ENCODE measurements at places on chromosomes 13 and 19. TPM values are rescaled to one million over a fixed set of nuclear protein-coding genes. Genes with fewer than 3 reads are reported as not detected.

Gene UBE2L5
- total RNA-seq = not detected

- DNase-seq = no peak
Measured at GRCh38 chr13:84574851-84575250, 692.6 kb upstream of the SLITRK1 start.

- DNase-seq = no peak
Measured at GRCh38 chr19:17128820-17129219, 53.2 kb downstream of the MYO9B start.

DNA sequence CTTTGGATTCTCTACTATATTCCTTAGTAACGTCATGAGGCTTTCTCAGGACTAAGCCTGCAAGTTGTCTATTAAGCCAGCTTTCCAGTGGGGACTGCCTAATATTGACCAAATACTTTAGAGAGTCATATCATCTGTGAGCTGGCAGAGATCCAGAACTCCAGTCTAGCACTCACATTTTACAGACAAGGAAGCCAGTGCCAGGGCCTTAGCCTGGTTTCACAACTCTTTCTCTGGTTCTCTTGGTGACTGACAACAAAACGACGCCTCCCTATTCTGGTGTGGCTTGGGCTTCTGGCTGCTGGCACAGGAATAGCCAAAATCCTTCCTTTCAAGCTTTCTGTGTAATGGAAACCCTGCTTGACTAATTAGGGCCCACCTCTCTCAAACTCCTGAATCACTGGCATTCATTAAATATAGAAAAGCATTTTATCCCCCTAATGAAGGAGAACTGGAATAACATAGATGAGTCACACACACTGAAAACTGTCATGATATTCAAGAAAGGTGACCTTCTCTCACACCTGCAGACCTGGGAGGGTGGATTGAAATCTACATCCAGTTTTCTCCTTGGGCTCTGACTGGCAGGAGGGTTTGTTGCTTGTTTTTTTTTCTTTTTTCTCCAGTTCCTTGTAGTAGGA lies 75.2 kb upstream of the UBL3 start:
- DNase-seq = peak; percentile 89

Gene FPR1
- total RNA-seq = 4.3 TPM

DNA sequence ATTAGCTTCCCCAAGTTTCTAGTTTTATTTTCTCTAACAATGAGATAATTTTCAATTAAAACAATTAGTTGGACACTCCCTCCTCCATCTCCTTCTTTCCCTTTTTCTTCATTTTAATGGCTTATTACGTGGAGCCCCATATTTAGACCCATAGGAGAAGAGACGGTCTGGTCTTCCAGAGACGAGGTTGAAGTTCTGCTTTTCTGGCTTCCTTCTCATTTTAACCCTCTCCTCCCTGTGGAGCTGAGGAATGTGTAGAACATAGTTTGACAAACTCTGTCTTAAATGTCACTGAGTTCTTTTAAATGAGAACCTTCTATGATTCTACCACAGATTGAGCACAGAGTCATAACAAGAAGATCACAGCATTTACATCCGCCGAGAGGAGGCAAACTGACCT lies 86.8 kb downstream of the EDNRB start:
- DNase-seq = no peak

DNA sequence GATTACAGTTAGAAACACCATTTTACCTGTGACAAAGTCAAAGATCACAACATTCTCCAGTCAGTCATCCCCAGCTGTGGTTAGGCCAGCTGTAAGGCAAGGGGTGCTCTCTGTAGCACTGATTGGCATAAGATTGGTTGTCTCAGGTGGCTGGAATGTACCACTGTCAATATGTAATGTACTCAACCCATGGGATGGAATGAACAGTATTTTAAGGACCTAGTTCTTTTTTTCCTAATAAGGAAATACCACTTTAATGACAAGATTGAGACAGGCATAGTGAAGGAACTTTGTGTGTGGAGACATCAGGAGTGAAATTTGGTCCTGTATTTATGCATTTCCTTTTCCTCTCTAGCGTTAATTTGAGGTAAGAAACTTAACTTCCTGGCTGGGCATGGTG lies 310.7 kb downstream of the ITGBL1 start:
- DNase-seq = no peak

- no peak for DNase-seq
Measured at GRCh38 chr13:38365661-38366060, 16.0 kb downstream of the UFM1 start.

Gene ELANE
- total RNA-seq = 0.81 TPM

DNA sequence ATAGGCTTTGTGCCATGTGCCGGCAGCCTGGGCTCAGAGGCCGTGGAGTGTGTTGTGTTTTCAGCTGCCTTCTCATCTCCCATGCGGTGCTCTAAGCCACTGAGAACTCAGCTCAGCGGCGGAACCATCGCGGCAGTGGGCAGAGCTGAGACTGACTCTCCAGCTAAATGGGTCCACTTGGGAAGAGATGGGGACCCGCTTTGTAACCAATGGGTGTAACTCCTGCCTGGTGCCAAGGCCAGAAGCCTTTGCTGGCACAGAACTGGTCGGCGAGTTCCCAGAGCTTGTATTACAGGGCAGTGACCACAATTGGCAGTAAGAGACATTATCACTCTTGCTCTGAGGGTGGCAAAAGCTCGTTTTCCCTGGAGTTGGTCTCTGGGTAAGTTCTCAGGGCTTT lies 183.0 kb downstream of the STK24 start:
- no peak for DNase-seq

GRCh38 chr13:79973533-79973963 lies 367.4 kb downstream of the SPRY2 start:
- no peak for DNase-seq

DNA sequence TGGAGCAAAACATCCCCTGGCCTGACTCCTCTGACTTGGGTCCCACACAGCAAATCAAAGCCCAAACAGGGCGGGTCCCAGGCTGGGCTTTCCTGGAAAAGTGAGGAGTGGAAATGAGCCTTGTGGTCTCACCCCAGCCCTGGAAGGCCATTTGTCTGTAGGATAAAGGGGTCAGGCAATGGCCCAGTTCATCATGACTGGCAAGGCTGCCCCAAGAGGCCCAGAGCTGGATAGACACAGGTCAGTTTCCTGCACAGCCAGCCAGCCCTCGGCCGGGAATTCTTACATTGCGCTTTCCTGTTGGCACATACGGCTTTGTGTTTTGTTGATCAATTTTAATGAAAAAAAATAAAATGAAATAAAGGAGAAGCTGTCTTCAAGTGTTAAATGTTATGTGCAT lies 174.3 kb downstream of the TSHZ3 start:
- DNase-seq = no peak

DNA sequence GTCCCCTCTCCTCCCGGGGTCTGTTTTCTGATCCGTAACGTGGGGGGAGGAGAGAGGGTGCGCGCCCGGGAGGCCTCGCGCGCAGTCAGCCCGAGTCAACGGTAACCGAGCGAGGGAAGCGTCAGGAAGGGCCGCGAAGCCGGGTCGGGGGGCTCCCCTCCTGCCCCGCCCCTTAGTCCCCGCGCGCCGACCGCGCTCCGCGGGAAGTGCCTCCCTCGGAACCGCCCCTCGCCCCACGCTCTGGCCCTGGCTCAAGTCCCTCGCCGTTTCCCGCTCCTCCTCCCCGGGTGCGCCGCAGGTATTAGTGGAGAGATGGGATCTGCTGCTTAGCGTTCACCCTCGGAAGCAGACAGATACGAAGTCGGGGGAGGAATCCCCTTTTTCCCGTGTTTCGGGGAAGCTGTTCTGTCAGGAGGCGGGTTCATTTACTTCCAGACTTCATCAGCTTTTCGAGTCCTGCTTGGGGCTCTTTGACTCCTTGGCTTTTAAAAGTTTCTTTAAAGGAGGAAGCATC lies 770 bp downstream of the HNRNPM start:
- DNase-seq = peak; percentile 75

Gene KLHL1
- total RNA-seq = not detected

Gene C19orf85
- not detected for total RNA-seq

Gene GPC6
- 6.8 TPM for total RNA-seq

DNA sequence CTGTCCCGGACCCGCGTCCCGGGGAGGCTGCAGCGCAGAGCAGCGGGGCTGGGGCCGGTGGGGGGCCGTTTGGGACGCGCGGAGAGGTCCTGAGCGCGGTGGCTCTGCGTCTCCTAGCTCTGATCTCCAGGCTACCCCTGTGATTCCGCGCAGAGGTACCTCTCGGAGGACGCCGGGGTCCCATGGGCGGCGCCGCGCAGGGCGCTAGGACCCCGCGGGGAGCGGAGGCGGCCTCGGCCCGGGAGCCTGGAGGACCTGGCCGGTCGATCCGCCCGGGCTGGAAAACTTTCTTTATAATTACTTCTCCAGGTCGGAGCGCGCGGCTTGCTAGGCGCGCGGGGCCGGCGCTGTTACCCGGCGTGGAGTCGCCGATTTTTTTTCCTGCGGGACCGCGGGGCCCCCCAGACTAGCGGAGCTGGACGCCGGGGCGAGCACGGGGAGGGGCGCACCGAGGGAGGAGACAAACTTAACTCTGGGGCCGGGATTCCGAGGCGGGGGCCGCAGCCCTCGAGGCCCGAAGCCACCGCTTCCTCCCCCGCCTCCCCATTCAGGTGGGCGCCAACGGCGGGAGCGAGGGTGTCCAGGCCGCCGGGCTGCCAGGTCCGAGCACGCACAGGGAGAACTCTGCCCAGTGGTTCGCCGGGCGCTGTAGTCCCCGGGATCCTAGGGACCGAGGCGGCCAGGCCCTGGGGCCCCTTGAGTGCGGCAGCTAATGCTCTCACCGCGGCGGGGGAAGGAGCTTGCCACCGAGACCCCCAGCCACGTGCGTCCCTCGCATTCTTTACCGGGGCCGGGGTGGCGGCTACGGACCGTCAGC lies 848 bp upstream of the CEBPA start:
- peak; percentile 50 for DNase-seq

- DNase-seq = no peak
Measured at GRCh38 chr13:21324803-21325202, 134.3 kb downstream of the ZDHHC20 start.

- DNase-seq = no peak
Measured at GRCh38 chr13:31517599-31517998, 221.7 kb upstream of the RXFP2 start.

DNA sequence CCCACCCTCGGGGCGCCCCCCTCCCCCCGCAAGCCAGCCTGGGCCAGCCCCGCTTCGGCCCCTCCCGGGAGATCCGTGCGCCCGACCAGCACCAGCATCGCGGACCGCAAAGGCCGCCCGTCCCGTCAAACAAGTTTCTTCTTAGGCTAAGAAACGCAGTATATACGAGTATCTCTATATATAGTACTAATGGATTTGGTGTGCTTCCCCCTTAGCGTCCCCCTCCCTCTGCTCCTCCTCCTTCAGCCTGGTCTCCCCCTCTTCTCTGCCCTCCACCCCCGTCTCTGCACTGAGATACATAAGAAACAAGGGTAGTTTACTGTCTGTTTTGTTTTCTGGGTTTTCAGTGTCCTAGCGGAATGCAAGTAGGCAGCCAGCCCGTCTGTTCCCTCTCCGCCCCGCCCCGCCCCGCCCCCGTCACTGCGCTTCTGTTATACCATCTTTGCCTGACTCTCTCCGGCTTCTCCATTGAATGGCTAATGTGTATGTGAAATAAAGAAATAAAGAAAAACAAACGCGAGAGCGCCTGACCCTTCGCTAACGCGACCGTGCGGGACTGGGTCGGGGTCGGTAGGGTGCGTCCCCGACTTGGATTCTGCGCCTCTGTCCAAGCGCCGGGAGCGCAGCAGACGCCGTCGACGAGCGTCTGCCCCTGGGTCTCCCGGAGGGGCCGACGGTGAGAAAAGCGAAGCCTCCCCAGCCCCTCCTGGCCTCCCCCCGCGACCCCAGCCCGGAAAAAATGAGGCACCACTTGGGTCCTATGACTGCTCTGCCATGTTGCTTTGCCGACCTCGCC lies 4.2 kb downstream of the LYL1 start:
- no peak for DNase-seq

- no peak for DNase-seq
Measured at GRCh38 chr13:95155093-95155492, 146.2 kb downstream of the ABCC4 start.

Gene SIGLEC12
- total RNA-seq = 0.34 TPM

Gene CPAMD8
- 51.8 TPM for total RNA-seq

DNA sequence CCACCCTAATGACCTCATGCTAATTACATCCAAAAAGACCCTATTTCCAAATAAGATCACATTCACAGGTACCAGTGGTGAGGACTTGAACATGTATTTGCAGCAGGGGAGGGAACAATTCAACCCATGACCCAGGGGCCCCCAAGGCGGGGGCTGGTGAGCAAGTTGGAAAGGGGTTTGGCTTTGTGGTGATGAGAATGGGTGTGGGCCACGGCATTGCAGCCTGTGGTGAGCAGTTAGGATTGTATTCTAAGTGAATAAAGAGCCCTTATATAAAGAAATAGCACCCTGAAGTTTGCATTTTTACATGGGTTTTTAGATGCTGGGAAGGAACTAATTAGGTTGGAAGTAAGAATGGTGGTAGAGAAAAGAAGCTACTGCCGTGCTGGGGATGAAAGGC lies 694.2 kb downstream of the EFNB2 start:
- DNase-seq = no peak

Gene ETV2
- 1.1 TPM for total RNA-seq

DNA sequence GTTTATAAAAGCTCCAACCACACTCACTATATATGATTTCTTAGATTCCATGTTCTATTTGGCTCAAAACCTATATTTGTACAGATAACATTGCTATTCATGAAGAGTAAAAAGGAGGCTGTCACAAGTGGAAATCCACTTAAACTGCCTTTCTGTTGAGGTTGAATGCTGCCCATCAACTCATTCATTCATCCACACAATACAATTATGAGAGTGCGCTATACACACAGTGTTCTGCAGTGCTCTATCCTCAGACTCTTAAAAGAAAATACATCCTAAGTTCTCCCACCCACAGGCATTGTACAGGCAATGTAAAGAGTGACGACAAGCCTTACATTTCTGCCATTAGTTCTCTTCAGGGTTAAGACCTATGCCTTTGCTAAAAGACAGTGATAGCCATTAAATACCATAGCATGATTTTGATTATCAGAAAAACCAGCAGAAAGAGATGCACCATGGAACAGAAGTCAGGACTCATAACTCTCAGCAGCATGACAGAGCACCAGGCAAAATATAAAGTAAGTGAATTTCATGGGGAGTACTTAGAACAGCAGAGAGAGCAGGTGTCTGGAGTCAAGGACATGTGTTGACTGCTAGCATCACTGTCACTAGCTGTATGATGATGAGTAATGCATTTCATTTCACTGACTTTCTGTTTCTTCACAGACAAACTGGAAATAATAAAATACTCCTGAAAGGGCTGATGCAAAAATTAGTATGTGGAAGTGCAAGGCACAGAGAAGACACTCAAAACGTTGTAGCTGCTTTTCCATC lies 218.0 kb downstream of the RBM26 start:
- DNase-seq = no peak

Gene CEACAM20
- not detected for total RNA-seq

Gene ZNF792
- total RNA-seq = 10.2 TPM

DNA sequence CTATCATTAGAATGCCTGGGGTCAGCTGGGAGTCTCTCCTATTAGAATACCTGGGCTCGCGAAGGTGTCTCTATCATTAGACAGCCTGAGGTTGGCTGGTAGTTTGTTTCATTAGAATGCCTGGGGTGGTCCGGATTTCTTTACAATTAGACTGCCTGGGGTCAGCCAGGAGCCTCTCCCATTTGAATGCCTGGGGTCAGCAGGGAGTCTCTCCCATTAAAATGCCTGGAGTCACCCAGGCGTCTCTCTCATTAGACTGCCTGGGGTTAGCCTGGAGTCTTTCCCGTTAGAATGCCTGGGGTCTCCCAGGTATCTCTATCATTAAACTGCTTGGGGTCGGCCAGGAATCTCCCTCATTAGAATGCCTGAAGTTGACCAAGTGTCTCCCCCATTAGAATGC lies 1458.3 kb downstream of the UQCRFS1 start:
- no peak for DNase-seq
